Effector memory CD8-positive, alpha-beta T cell (primary cell): ENCODE measurements at places on chromosomes 3 and 15.

DNA sequence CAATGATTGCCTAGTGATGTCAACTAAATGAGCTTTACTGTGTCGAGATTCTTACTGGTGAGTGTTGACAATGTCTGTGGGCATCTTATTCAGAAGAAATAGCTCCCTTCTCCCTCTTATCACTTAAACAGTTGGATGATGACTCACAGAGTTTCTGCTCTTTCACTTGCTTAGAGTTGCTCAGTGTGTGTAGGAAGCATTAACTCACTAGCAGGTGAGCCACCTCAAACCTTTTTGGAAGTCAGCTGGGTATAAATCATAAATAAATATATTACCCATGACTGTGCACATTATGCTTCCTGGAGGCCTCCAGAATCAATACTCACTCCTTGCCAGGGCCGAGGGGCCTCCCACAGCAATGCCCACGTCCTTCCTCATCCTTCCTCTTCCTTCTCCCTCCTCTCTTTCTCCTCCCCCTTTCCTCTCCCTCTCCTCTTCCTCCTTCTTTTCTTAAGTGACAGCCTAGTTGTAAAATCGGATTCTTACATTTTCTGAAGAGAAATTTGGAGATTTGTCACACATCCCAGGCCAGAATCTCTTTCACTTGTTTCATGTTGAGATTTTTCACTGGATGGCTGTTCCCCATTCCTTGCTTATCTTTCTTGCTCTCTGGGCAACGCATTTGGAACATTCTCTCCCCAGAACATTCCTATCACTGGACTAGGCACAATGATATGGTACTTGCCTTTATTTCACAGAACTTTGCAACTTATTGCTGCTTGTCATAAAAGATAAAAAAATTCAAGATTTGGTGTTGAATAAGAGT is 17.5 kb downstream of the SHC4 start:
- DNase-seq = no peak

GRCh38 chr15:96460106-96460505 is 129.6 kb downstream of the NR2F2 start:
- no peak for DNase-seq

- DNase-seq = no peak
Observed at GRCh38 chr3:117750674-117751269, 1041.2 kb downstream of the TUSC7 start.

DNA sequence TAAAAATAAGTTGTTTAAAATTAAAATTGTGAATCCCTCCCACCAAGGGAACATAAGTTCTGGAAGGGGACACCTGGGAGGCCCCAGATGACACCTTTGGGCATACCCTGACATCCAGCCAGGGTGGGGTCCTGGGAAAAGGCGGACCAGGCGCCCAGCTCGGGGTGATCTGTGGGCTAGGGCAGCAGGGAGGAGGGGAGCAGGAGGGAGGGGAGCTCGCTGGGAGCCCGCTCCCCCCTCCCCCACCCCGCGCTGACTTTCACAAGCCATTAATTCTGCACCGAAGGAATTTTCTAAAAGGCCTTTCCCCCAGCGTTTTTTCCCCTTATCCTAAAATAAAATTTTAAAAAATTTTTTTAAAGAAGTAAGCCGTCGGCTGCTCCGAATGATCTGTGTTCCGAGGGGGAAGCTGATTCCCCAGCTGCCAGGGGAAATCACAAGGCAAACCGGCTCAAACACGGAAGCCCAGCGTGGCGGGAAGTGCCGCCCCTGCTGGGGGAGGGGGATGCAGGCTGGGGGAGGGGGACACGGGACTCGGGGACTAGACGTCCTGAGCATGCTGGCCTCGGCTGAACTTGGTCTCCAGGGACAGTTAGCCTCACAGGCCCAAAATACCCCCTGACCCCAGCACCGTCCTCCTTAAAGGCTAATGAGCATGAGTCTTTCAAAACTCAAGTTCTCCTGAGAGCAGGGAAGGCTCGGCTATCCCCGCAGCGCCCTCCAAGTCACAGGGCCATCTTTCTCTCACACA is 13.9 kb downstream of the PLXND1 start:
- no peak for DNase-seq

- no peak for DNase-seq
Observed at GRCh38 chr3:21390856-21391255, 360.2 kb downstream of the ZNF385D start.

GRCh38 chr3:112531358-112531781 is 30.4 kb downstream of the ATG3 start:
- DNase-seq = no peak

GRCh38 chr3:153090973-153091372 is 71.1 kb upstream of the RAP2B start:
- no peak for DNase-seq

GRCh38 chr3:36178018-36178417 is 202.3 kb upstream of the STAC start:
- no peak for DNase-seq

DNA sequence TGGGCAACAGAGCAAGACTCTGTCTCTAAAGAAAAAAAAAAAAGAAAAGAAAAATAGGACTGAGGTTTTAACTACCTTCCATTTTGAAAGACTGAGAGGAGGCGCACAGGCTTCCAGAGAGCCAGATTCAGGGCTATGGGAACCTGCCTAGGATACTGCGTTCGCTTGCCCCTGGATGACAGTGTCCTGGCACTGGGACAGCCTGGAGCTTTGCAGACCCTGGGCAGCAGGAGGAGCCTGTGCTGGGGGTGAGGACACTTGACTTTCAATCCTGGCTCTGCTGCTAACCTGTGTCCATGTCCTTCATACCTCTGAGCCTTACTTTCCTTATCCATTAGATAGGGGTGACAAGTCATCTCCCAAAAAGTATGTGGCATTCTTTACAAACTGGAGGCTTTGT is 31.2 kb downstream of the CD276 start:
- no peak for DNase-seq

- no peak for DNase-seq
Observed at GRCh38 chr15:78083687-78084448, 6.4 kb upstream of the TBC1D2B start.

DNA sequence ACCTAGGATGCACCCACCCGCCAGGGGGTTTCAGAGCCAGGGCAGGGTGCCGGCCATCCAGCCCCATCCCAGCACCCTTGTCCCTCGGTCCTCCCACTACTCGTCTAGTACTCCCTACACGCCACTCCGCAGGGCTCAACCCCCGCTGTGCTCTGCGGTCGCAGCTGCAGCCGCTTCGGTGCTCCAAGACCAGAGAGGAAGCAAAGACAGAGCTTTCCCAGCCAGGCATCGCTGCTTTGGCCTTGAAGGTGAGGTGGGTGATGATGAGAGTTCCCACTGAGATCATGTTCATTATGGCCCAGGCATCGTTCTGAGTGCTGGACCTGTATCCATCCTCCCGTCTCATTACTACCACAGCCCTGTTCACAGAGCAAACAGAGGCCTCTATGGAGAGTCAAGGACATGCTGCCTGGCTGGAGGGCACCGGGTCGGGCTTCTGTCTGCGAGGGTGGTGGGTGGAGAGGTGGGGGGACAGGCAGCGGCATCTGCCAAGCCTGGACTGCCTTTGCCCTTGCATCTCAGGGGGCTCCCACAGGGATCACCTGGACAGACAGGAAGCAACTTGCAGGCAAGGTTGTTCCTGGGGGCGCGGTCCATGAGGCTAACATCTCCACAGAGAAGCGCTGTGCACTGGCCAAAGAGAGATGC is 66.9 kb downstream of the KLF13 start:
- DNase-seq = no peak

- peak; percentile 46 for DNase-seq
Observed at GRCh38 chr3:45105855-45106671, 40.1 kb downstream of the CDCP1 start.

DNA sequence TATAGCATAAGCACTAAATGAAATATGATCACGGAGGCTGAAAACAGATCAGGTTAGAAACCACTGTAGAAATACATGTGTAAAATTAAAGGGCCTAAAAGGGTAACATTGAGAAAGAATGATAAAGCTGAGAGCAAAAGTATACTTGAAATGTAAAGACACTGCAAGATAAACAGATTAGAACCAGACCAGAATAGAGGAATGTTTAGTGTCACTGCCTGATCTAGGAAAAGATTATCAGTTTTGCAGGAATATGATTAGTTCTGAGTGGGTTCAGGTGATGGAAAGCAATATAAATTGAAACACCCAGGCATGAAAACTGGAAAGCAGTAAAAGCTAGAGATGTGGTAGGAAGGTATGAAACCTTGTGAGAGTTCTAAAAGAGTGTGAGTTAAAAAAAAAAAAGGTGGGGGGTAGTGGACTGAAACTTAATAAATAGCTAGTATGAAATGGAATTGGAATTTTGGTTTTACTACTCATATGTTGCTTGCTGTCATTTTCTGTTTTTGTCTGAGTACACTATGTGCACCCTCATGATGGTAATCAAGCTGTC is 16.0 kb upstream of the C3orf38 start:
- no peak for DNase-seq

DNA sequence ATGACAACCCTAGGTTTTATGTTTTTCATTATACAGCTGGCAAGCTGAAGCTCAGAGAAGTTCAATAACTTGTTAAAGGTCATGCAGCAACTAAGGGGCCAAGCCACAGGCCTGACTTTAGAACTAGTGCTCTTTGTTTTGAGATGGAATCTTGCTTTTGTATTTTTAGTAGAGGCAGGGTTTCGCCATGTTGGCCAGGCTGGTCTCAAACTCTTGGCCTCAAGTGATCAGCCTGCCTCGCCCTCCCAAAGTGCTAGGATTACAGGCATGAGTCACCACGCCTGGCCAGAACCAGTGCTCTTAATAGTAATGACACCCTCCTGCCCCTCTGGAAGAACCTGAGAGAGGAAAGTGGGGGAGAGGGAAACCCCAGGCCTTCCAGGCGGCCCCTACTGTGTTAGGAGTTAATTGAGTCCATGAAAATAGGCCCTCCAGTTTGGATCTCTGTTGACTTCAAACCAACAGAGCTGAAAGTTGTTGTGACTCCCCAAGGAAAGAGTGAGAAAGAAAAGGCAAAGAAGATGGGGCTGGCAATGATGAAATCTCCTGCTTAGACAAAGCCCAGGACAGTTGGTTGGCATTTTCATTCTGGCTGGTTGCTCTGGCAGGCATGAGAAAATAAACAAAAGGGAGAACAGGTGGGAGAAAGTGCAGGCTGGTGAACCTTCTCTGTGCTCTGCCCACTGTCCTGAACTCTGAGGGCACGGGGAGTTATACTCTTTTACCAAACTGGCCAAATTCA is 3.6 kb upstream of the PRRT3 start:
- DNase-seq = no peak

GRCh38 chr15:56208641-56209155 is 35.0 kb downstream of the RFX7 start:
- no peak for DNase-seq

DNA sequence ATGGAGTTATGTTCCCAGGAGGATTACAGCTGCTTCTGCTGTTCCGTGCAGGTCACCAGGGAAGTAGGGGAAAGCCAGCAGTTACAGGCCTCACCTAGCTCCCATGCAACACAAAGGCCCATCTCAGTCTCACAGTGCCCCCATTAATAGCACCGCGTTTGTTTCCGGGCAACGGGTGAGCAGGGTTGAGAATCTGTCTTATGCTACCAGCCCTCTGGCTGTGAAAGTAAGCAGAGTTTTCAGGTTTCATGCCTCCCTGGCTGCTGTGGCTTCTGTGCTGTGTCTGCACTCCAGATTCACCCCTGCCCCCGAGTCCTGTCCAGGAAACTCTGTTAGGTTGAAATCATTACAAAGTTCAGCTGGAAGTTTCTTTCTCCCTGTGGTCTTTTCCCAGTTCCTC is 254.4 kb upstream of the GPR149 start:
- no peak for DNase-seq

GRCh38 chr3:56309465-56309864 is 158.8 kb downstream of the ERC2 start:
- no peak for DNase-seq

DNA sequence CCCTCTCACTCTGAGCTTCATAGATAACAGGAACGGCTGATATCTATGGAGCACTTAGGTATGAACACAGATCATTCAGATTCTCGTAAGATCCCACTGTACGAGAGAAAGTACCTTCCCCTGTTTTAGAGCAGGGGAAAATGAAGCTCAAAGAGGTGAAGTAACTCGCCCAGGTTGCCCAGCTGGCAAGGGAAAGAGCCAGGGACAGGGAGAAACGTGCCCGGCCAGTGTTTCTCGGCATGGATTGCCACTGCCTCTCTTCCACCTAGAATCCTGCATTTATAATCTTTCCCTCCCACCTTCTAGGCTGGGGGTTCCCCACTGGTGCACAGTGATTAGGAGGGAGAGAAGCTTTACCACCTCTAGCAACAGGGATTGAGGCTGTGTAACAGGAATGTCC is 39.0 kb downstream of the EHD4 start:
- no peak for DNase-seq

DNA sequence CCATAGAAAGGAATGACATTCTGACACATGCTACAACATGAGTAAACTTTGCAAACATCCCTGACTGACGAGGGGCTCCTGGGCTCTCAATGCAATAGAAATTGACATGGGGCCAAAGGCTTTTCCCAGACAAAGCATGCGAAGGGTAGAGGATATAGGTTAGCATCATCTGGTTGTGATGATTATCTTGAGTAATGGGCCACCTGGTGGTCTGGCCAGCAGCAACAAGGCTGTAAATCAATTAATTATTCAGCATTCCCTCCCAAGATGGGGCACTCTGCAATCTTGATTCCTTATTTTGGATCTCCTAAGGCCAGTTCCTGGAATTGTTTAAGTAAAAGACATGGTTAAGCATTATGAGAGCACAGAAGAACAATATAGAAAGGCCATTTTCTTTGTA is 99.2 kb downstream of the AGBL1 start:
- no peak for DNase-seq

DNA sequence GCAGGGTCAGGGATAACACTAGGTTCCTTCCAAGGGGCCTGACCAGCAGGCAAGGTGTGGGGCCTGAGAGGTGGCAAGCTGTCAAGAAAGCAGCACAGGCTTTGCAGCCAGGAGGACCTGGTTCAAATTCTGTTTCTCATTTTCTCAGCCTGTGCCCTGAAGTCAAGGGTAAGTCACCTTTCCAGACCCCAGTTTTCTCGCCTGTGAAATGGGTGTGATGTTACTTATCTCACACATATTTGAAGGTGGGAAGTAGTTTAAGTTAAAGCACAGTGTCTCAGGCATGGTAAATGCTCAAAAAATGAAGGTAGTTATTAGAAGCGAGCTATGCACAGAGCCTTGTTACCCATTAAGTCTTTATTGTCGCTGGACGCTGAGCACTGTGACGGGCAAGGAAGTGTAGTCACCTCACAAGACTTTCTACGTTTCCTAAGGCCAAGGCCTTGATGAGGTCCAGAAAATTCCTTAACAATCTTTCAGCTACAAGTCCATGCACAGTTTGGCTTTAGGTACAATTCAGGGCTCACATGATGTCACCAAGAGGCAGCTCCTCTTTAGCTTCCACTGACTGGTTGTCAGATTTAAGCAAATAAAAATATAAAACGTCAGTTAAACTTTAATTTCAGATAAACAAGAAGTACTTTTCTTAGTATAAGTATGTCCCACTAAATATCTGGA is 522.6 kb upstream of the PROK2 start:
- DNase-seq = no peak

DNA sequence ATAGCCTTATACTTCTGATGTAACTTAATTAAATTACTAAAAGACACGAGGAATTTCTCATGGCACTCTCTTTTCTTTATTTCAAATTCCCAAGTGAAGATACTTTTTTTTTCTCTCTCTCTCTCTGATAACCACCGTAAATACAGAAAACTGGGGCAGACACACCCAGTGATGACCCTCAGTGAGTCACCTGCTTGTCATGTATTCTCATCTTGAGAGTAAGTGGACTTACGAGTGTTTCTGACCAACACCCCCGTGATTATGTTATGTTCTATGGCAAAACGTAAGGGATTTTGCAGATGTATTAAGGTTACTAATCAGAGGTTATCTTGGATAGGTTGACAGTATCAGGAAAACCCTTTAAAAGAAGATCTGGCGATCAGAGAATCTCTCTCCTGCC is 348.8 kb upstream of the ZNF717 start:
- no peak for DNase-seq

GRCh38 chr3:29971895-29972294 is 634.5 kb upstream of the TGFBR2 start:
- no peak for DNase-seq
